ENCODE measurements at places on chromosomes 2 and 18.

- DNase-seq = no peak
Measured at GRCh38 chr2:191537921-191538320, 140.0 kb upstream of the NABP1 start.

GRCh38 chr18:8065773-8066172 lies 498.7 kb downstream of the PTPRM start:
- no peak for DNase-seq

DNA sequence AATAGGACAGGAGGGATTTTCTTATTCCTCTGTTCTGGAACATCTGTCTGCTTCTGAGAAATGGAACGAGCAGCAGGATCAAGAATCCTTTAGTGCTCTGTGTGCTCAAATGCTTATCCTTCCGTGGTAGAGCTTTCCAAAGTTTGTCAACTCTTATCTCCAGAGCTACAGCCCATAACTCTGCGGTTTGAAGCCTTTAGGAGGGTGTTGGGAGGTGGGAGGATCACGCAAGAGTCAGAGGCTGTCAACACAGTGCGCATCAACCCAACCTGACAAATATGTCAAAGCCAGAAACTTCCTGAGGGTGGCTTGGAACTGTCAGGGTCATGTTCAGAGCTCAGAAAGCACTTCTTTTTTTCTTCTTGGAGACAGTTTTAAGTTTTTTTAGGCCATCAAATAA lies 95.9 kb downstream of the CRIM1 start:
- DNase-seq = no peak

DNA sequence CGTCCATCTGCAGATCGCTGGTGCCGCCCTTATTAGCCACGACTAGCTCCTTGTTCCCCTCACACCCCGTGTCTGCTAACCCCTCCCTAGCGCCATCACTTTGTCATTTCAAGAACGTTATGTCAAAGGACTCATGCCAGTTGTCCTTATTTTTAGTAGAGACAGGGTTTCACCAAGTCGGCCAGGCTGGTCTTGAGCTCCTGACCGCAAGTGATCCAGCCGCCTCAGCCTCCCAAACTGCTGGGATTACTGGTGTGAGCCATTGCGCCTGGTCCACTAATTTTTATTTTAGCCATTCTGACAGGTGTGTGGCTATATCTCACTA lies 138.9 kb upstream of the HDAC4 start:
- DNase-seq = no peak

DNA sequence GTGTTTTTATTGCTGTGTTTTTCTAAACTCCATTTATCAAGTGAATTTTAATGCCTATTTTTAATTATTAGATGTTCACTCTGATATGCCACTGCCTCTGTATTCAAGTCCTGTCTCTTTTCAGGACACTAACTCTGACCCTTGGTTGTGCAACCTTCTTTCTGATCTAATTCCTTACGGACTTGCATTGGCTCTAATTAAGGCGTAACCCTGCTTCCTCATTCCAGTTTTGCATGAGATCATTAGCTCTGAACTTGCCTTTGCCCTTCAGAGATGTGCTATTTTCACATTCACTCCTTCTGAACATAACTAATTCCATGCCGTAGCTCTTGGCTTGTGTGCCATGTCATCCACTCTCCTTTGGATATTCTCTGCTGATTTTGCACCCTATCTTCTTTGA lies 162.5 kb upstream of the TMEFF2 start:
- no peak for DNase-seq

DNA sequence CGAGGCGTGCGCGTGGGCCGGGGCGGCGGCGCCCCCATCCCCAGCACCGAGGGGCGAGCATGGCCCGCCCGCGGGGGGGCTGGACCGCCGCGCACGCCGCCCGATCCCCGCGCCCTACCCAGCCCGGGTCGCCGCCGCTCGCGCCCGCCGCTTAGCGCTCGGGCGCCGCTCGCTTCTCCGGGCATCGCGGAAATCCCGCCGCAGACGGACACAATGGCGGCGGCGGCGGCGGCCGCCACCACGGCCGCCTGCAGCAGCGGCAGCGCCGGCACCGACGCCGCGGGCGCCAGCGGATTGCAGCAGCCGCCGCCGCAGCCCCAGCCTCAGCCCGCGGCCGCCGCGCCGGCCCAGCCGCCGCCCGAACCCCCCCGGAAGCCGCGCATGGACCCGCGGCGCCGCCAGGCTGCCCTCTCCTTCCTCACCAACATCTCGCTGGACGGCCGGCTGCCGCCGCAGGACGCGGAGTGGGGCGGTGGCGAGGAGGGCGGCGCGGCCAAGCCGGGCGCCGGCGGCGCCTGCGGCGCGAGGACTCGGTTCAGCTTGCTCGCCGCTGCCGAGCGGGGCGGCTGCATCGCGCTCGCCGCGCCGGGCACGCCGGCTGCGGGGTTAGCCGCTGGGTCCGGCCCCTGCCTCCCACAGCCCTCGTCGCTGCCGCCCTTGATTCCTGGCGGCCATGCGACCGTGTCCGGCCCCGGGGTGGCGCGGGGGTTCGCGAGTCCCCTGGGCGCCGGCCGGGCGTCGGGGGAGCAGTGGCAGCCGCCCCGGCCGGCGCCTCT lies 453 bp downstream of the CABLES1 start:
- no peak for DNase-seq

- DNase-seq = no peak
Measured at GRCh38 chr2:236872981-236873380, 212.7 kb upstream of the COPS8 start.

- no peak for DNase-seq
Measured at GRCh38 chr2:238093181-238094140, 6.7 kb upstream of the ESPNL start.

- no peak for DNase-seq
Measured at GRCh38 chr2:59077981-59078531, 836.9 kb upstream of the FANCL start.

- DNase-seq = no peak
Measured at GRCh38 chr2:4718777-4719176, 973.4 kb upstream of the SOX11 start.

- no peak for DNase-seq
Measured at GRCh38 chr2:215409331-215410127, 26.3 kb downstream of the FN1 start.

DNA sequence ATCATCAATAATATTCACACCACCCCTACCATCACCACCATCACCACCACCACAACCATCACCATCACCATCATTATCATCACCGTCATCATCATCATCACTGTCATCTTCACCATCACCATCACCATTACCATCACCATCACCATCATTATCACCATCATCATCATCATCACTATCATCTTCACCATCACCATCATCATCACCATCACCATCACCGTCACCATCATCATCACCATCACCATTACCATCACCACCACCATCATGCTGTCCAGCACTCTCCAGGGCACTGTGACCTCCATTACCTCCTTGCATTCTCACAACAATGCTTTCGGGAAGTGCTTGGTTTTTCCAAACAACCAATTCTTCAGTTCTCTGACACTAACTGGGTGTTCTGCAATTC lies 13.1 kb upstream of the TEX44 start:
- no peak for DNase-seq
